ENCODE measurements at places on chromosomes 4 and X. TPM values are rescaled to one million over a fixed set of nuclear protein-coding genes. Genes with fewer than 3 reads are reported as not detected.
A peak's percentile ranks its signal among the peaks of the same experiment; 100 is the strongest.

- H3K27me3 ChIP-seq: no peaks in the 10 kb centered on the region
- no peak overlapping the region for H3K4me3 ChIP-seq
- no peak overlapping the region for H3K27ac ChIP-seq
- no peak for DNase-seq
- no peaks in the 10 kb centered on the region for H3K36me3 ChIP-seq
Observed at GRCh38 chr4:75036046-75036830, 103.3 kb downstream of the PARM1 start.

The NXT2 gene
- 7.3 TPM for total RNA-seq

The SCML2 gene
- 6.1 TPM for total RNA-seq

The POU3F4 gene
- total RNA-seq: 0.03 TPM

The SUPT20HL2 gene
- 0.12 TPM for total RNA-seq

DNA sequence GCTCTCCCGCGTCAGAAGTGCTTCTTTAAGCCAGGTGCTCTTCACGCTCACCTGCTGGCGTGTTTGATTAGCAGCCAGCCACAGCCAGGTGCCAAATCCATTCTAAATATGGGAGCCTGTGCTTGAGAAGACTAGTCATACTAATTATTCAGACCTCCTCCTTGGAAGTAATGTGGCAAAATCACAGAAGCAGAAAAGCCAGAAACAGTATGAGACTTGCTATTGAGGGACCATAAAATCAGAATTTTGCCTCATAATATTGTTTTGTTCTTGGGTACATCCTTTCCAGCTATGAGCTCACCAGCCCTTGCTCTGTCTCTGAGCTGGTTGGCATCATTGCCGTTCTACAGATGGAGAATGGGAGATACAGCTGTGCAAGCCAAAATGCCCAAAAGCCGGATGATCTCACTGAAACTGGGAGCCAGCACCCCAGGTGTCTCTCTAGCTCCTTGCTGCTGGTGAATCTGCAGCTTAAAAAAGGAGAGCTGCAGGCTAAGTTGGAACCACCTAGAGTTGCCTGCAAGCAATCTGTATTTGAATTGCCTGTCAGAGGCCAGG lies 205.4 kb downstream of the SHROOM3 start:
- H3K27ac ChIP-seq: no peak overlapping the region
- peaks cover 24% of the 10 kb centered on the region for H3K27me3 ChIP-seq
- no peaks in the 10 kb centered on the region for H3K36me3 ChIP-seq
- DNase-seq: no peak
- H3K4me3 ChIP-seq: no peak overlapping the region
- no peaks in the 10 kb centered on the region for H3K4me1 ChIP-seq

GRCh38 chr4:183919141-183919540 lies 14.0 kb downstream of the STOX2 start:
- H3K27me3 ChIP-seq: no peaks in the 10 kb centered on the region
- peak; percentile 12 for DNase-seq
- H3K36me3 ChIP-seq: no peaks in the 10 kb centered on the region
- H3K4me1 ChIP-seq: no peaks in the 10 kb centered on the region
- no peak overlapping the region for H3K27ac ChIP-seq

GRCh38 chrX:136822337-136823095 lies 41.8 kb upstream of the ARHGEF6 start:
- no peak overlapping the region for H3K4me3 ChIP-seq
- peaks cover 4% of the 10 kb centered on the region for H3K36me3 ChIP-seq
- DNase-seq: peak; percentile 25
- H3K27ac ChIP-seq: no peak overlapping the region

The IL2 gene
- not detected for total RNA-seq

GRCh38 chr4:15042529-15043167 lies 40.4 kb downstream of the CPEB2 start:
- peaks cover 17% of the 10 kb centered on the region for H3K36me3 ChIP-seq
- DNase-seq: no peak
- no peaks in the 10 kb centered on the region for H3K27me3 ChIP-seq

The SLC34A2 gene
- 1.0 TPM for total RNA-seq

DNA sequence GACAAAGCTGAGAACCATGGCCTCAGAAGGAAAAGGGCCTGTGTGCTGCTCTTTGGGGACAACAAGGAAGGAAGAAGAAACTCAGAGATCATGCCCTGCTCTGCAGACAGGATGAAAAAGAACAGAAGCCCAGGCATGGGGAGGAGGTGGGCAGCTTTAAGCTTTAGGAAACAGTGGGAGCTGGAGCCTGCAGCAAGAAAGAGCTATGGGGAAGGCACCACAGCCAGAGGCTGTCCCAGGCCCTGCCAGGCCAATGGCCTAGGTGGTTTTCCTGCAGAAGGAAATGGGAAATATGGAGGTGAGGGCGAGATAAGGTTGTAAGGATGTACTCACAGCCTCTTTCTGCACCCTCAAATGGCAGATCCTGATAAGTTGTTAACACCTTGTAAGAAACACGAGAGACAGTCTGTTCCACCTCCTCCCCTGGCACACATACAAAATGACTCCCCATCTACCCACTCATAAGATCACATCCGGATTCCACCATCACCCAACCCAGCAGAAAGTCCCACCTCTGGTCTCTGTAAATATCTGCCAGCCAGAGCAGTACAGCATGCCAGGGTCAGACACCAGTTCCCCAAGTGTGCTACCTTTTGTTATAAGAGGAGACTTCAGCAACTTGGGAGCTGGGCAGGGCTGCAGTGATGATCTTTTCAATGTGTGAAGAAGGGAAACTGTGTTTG lies 105.2 kb downstream of the RTL5 start:
- no peaks in the 10 kb centered on the region for H3K36me3 ChIP-seq
- H3K27ac ChIP-seq: no peak overlapping the region
- no peak for DNase-seq
- H3K27me3 ChIP-seq: no peaks in the 10 kb centered on the region
- H3K4me1 ChIP-seq: peaks cover 18% of the 10 kb centered on the region
- no peak overlapping the region for H3K4me3 ChIP-seq

The PRKG2 gene
- total RNA-seq: 0.54 TPM

The PLP2 gene
- total RNA-seq: 8.3 TPM

The CTSO gene
- total RNA-seq: 2.6 TPM

- H3K27ac ChIP-seq: no peak overlapping the region
- H3K36me3 ChIP-seq: no peaks in the 10 kb centered on the region
- no peak for DNase-seq
- no peak overlapping the region for H3K4me3 ChIP-seq
Observed at GRCh38 chr4:53694666-53695065, 103.4 kb upstream of the LNX1 start.

GRCh38 chr4:136829280-136829679 lies 703.0 kb downstream of the PCDH18 start:
- H3K4me1 ChIP-seq: no peaks in the 10 kb centered on the region
- H3K36me3 ChIP-seq: no peaks in the 10 kb centered on the region
- H3K27ac ChIP-seq: no peak overlapping the region
- DNase-seq: no peak
- H3K4me3 ChIP-seq: no peak overlapping the region
- H3K27me3 ChIP-seq: no peaks in the 10 kb centered on the region

The MAOA gene
- 10.3 TPM for total RNA-seq

DNA sequence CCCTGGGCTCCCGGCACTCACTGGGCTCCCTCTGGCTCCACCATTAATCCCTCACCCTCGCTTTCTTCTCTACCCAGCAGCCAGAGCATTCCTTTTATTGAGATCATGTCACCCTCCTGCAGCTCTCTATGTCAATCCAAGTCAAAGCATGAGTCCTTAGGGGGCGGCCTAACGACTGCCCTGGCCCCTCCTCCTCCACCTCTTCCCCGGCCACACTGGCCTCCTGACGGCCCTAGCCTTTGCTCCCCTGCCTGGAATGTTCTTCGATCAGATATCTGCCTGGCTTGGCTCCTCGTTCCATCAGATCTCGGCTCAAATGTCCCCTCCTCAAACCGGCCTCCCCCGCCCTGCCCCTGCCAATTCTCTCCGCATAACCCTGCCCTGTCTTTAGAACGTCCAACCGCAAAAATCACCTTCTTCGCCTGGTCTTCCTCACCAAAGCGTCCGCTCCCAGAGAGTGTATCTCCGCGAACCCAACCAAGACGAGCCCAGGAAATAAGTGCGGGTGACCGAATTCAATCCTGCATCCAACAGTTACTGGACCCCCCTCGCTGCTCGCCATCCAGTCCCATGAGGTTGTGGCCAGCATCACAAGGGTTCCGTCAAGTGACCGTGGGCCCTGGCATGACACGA lies 722 bp upstream of the PNCK start:
- H3K27ac ChIP-seq: no peak overlapping the region
- H3K36me3 ChIP-seq: no peaks in the 10 kb centered on the region

GRCh38 chr4:173288296-173288695 lies 45.9 kb downstream of the HMGB2 start:
- DNase-seq: peak; percentile 74
- H3K4me3 ChIP-seq: no peak overlapping the region
- peaks cover 20% of the 10 kb centered on the region for H3K4me1 ChIP-seq
- no peaks in the 10 kb centered on the region for H3K27me3 ChIP-seq
- H3K27ac ChIP-seq: no peak overlapping the region
- no peaks in the 10 kb centered on the region for H3K36me3 ChIP-seq

GRCh38 chrX:104195489-104196084 lies 29.3 kb downstream of the FAM199X start:
- H3K36me3 ChIP-seq: peaks cover 22% of the 10 kb centered on the region
- H3K27ac ChIP-seq: no peak overlapping the region
- H3K4me3 ChIP-seq: no peak overlapping the region

DNA sequence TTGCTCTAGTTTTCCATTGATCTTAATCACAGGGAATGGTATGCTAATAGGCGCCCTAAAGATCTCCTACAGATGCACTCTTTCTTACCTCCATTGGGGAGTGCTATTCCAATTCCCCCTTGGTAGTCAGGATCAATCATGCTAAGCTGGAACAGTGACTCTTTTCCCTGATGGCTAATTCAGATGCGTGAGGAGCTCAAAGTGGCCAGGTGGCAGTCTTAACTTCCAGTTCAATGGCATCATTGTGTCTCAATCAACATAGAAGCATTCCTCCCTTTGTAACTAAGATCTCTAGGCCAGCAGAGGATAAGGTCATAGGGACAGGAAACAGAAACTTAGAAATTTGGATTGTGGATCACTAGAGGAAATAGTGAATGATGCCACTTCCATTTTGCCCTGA lies 216.8 kb downstream of the GRID2 start:
- H3K4me1 ChIP-seq: peaks cover 32% of the 10 kb centered on the region
- no peaks in the 10 kb centered on the region for H3K36me3 ChIP-seq
- H3K27me3 ChIP-seq: no peaks in the 10 kb centered on the region
- H3K27ac ChIP-seq: no peak overlapping the region
- DNase-seq: no peak
- H3K4me3 ChIP-seq: no peak overlapping the region

- no peak overlapping the region for H3K27ac ChIP-seq
- no peak for DNase-seq
- H3K4me3 ChIP-seq: no peak overlapping the region
- no peaks in the 10 kb centered on the region for H3K27me3 ChIP-seq
- H3K4me1 ChIP-seq: no peaks in the 10 kb centered on the region
Observed at GRCh38 chr4:26139310-26139924, 181.4 kb upstream of the RBPJ start.

DNA sequence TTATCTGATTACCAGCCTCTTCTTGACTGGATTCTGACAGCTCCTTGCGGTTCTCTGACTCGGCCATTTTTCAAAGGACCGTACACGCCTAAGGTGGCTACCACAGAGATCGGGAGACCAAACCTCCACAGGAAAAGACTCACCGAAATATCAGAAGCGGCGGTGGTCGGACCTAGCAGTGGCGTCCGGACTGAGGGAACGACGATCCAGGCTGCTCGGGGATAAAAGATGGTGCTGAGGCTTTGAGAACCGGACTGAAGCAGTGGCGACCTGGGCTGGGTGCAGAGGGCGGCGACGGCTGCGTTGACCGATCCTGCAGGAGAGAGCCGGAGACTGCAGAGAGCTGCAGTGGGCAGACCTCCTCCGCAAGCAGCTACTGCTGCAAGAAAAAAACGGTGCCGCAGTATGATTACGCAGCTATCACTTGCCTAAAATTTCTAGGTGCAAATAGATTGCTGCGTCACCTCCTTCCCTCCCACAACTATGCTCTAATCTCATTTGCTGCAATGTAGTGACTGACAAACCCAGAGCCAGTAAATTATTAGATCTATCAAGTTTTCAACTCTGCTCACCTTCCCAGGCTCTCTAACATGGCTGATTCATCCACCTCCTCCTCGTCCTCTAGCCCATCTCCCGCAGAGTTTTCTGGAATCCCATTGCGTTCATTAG lies at the start of gene NAP1L2:
NAP1L2 (minus strand) TSS at position 426 of the 669 bp plus-strand sequence; CDS start at position 67, 359 bp downstream.
- no peaks in the 10 kb centered on the region for H3K27me3 ChIP-seq
- no peaks in the 10 kb centered on the region for H3K4me1 ChIP-seq
- H3K27ac ChIP-seq: no peak within 1 kb of the TSS
- H3K36me3 ChIP-seq: no peaks in the 10 kb centered on the region
- peak; percentile 6 for DNase-seq

DNA sequence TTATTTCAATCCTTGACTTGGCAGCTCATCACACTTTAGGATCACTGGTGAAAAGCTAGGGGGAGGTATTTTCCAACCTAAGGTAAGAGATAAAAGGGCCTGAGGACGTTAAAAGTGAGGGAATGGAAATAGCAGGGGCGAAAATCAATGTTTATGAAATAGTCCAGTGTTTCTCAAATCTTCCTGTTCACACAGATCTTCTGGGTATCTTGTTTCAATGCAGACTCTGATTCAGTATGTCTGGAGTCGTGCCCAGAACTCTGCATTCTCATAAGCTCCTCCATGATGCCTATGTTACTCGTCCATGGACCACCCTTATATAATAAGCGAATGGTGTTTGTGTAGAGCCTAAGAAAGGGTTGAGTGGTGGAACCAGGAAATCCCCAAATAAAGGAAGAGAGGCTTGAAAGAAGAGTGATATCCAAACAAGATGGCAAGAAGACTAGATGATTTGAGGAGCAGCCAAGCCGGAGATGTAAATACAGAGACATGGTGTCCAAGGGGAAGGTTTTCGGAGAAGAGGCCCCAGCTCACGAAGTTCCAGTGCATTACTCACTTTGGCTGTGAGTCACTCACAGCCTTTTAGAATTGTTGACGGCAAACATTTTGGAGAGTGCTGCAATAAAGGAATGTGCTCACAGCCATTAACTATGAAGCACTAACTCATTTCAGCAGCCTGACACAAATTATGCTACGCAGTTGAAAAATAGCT lies 215.6 kb upstream of the PPARGC1A start:
- H3K27ac ChIP-seq: no peak overlapping the region
- no peak overlapping the region for H3K4me3 ChIP-seq
- no peak for DNase-seq
- H3K4me1 ChIP-seq: peaks cover 14% of the 10 kb centered on the region
- H3K36me3 ChIP-seq: no peaks in the 10 kb centered on the region
- no peaks in the 10 kb centered on the region for H3K27me3 ChIP-seq

GRCh38 chrX:2425286-2426071 lies 75.3 kb downstream of the DHRSX start:
- DNase-seq: no peak
- H3K27ac ChIP-seq: no peak overlapping the region
- H3K4me3 ChIP-seq: no peak overlapping the region
- no peaks in the 10 kb centered on the region for H3K27me3 ChIP-seq

All from cardiac muscle cell (in vitro differentiated cells and primary cell).